ENCODE measurements at places on chromosomes 1 and 21. TPM values are rescaled to one million over a fixed set of nuclear protein-coding genes. Genes with fewer than 3 reads are reported as not detected.

- DNase-seq = no peak
Observed at GRCh38 chr1:184755226-184756065, 788 bp upstream of the EDEM3 start.

GRCh38 chr1:66294707-66295370 is 239.1 kb upstream of the SGIP1 start:
- no peak for DNase-seq

- DNase-seq = no peak
Observed at GRCh38 chr1:110561596-110561995, 42.6 kb upstream of the KCNA10 start.

- no peak for DNase-seq
Observed at GRCh38 chr1:14773396-14774025, 175.0 kb downstream of the KAZN start.

DNA sequence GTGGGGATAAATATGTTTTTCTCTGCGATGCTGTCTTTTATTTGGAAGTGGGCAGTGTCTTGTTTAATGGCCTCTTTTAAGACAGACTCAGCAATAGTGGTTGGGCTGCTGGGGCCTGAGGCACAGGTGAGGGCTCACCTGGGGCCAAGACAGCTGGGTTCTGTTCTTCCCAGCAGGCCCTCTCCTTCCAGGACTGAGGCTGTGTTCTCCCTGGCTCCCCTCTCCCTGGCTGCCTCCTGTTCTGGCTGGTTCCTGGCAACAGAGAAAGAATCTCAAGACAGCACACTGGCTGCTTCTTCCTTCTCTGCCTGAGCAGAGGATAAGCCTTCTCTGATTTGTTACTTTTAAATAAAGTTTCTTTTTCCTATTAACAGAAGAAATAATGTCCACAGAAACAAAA is 7.4 kb upstream of the GRHL3 start:
- DNase-seq = no peak

GRCh38 chr1:161096530-161096929 is 1.6 kb upstream of the KLHDC9 start:
- no peak for DNase-seq

DNA sequence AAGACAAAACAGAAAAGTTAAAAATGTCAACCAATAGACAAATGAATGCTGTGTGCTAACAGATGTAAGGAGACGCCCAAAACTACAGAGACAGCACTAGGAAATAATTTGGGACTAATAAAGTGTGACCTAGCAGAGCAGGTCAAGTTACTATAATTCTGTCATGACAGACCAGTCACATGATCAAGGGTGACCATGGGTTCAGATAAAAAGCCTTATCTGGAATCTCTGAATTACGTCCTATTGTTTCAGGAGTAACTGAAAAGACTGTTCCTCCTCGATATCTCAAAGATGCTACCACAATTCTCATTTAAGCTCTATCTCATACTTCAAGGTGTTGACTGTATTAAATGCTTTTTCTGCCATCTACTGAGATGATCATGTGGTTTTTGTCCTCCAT is 31.6 kb downstream of the PARP1 start:
- DNase-seq = no peak

Gene CCDC190
- polyA plus RNA-seq = 1.0 TPM

Gene OXCT2
- 0.08 TPM for polyA plus RNA-seq
